ENCODE measurements at places on chromosomes 4 and X. TPM values are rescaled to one million over a fixed set of nuclear protein-coding genes. Genes with fewer than 3 reads are reported as not detected.

GIMD1 gene
- total RNA-seq = not detected

CLNK gene
- total RNA-seq = not detected

UFSP2 gene
- 48.5 TPM for total RNA-seq

ATP7A gene
- 4.8 TPM for total RNA-seq

GPRASP2 gene
- 13.3 TPM for total RNA-seq

ABCD1 gene
- 16.5 TPM for total RNA-seq

AWAT2 gene
- not detected for total RNA-seq

Measured in left ventricle myocardium superior (tissue), 1 donor.